ENCODE measurements at places on chromosomes 5 and 9. TPM values are rescaled to one million over a fixed set of nuclear protein-coding genes. Genes with fewer than 3 reads are reported as not detected.

DNA sequence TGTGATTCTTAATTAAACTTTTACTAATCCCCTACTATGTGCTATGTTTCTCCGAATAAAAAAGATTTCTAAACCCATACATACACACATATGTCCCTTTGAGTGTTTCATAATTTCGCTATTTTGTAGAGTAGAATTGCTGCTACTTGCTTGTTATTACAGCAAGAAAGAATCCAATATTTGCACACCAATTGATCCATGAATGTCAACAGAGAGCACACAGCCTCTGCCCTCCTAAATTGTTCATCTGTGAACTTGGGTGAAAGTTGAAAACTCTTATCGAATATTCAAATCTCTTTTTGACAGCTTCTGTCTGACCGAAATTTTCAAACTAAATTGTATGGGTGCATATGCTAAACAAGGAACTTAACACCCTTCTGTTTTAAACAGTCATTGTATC lies 83.4 kb upstream of the RASEF start:
- no peak for DNase-seq

GRCh38 chr9:90726215-90726614 lies 75.4 kb upstream of the SYK start:
- DNase-seq = no peak

DNA sequence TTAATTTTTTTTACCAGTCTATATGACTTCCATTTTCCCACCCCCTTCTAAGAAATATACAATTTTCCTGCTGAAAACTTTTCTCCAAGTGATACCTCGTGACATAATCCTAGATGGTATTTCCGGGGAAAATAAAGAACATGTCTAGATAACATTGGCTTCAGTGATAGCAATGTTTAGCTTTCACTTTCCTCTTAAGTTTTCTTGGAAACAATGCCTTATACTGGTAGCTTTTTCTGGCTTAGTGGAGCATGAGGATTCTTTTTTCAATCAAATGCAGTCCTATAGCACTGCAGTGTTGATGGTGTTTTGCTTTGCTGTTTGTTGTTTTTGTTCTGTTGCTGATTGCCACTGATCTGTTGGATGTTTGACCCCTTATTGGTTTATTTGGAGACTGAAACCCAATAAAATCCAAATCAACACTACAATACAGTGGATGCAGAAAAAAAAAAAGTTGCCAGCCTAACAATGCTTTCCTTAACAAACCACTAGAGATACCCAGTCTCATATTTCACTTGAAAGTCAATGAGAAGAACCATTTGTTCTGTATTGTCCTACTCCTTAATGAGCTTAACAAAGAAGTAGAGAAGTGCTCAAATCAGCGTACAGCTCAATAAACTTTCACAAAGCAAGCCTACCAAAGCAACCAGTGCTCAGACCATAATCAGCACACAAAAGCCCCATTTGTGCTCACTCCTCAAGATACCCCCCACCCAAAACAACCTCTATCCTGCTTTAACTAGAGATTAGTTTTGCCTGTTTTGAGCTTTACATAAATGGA lies 74.2 kb upstream of the GRAMD2B start:
- no peak for DNase-seq

DNA sequence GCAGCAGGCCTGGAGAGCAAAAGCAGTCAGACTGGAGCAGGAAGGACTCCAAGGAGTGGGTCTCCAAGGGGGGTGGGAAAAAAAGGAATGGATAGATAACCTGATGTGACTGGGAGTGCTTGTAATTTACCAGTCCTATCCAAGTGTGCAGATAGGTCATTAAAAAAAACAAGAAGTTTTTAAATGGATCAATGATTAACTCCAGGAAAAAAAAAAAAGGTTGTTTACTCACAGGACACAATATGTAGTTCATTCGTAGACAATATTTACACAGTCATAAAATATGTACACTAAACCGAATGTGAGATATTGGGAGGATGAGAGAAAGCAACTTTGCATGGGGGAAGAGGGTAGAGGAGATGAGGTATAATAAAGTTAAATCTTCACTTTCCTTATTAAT lies 20.4 kb downstream of the ZBTB5 start:
- no peak for DNase-seq

DNA sequence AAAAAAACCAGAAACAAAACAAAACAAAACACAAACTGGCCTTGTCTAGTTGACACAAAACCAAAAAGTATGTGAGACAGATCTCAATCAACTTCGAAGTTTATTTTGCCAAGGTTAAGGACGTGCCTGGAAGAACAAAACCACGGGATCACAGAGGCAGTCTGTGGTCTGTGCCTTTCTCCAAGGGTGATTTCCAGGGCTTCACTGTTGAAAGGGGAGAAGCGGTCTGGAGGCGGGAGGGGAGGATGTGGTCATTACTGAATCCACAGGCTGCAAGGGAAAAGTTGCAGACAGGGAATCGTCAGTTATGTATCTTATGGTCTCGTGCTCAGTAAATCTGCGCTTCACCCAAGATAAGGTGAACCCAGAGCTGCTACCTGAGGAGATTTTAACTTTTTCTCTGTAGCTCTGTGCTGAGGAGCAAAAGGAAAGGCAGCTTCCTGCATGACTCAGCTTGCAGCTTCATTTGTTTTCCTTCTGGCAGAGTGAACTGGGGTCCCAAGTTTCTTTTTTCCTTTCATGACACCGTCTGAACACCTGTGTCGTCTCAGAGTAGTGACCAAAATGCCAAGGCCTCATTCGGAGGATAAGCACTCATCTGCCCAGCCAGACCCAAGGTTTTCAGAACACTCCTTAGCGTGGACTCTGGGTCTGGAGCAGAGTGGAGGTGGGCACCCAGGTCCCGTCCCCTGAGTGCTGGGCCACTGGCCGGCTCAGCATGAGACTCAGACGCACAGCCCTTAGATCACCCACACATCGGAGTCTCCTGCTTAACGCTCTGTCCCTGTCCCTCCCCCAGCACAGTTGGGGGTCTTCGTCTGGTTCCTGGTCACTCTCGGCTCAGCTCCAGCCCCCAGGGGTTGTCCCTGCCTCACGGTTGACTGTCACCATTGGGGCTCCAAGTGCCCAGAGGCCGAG lies 25.9 kb downstream of the ROPN1L start:
- no peak for DNase-seq

The SH3TC2 gene
- not detected for total RNA-seq

The LIX1 gene
- total RNA-seq = not detected

DNA sequence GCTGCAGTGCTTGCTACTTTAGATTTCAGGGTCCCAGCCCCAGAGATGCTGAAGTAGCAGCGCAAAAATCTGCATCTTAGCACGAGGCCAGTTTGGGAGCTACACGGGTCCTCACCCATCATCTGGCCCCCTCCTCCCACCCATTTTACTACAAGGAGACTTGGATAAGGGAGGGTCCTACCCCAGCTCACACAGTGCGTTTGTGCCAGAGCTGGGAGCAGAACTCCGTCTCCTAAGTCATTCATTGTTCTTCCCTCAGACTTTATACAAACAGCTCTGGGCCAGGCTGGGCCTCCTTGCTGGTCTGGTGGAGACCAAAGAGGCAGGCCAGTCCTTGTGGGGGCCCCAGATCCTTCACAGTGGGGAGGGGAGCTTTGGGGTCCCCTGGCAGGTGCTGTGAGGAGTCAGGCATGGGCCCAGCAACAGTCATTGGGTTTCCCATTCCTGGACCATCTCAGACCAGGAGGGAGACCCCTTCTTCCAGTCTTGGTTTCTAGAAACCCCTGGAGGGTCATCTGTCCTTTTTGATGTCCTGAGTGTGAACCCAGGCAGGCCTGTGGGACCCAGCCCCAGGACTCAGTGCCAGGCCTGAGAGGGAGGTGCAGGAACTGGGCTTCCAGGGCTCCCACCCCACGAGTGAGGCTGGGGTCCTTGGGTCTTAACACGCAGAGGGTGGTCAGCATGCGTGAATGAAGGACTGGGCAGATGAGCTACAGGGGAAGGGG lies 2.3 kb upstream of the IL17B start:
- DNase-seq = no peak

DNA sequence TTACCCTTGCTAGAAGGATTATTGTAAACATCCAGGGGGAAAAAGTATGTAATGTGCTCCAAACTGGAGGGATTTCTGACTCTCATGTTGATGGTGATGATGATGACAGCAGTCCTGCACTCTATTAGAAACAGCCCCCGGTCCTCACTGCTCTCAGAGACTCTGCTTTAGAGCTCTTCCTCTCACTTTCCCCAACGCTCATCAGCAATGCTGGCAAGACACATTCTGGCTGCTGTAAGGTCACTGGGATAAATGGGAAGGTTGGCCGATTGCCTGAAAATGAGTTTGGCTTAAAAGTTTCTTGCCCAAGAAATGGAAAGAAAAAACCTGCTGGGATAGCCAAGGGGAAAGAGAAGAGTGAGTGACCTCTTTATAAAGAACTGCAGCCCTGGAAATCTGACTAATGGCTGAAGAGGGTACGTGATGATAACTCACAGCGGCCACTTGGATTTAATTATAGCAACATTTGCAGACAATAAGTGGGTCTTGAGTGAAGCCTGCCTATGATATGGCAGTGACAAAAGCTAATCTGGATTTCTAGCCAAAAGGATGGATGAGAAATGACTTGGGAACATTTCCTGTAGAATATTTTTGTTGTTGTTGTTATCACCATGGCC lies 235.8 kb downstream of the TMEM38B start:
- no peak for DNase-seq

DNA sequence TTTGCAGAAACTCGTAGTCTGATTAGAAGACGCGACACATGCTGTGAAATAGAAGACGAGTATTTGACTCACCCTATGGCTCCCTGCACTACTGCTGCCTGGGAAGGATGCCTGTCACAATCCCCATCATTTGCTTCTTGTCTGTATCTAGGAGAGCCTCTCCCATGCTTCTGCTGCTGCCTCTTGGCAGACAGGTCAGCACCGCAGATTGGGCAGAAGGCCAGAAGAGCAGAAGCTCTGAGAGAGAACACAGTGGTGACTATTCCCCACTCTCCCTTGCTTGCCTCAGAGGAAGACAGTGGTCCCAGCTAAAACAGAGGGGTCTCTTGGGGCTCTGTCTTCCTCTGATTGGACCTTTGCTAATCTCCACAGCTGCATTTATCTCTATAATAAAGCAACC lies 84.0 kb upstream of the SMIM32 start:
- DNase-seq = no peak

The SLC2A6 gene
- 4.9 TPM for total RNA-seq

- no peak for DNase-seq
These were observed 128.7 kb upstream of the OTULINL start for GRCh38 chr5:14452685-14453454.

DNA sequence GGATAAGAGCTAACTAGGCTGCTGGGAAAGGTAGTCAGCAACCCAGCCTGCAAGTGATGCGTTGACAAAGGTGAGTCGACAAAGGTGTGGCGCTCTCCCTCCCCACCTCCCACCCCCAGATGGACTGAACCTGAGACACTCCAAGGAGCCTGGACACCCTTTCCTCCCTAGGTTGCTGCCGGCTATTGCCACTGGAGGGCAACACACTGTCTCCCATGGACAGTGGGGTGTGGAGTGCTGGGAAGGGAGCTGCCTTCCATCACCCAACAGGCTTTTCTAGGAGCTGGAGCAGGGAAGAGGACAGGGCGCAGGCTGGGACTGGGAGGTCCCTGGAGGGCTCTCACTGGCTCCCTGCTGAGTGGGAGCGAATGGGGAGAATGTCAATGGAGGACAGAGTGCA lies 75.4 kb upstream of the ARAP3 start:
- no peak for DNase-seq

DNA sequence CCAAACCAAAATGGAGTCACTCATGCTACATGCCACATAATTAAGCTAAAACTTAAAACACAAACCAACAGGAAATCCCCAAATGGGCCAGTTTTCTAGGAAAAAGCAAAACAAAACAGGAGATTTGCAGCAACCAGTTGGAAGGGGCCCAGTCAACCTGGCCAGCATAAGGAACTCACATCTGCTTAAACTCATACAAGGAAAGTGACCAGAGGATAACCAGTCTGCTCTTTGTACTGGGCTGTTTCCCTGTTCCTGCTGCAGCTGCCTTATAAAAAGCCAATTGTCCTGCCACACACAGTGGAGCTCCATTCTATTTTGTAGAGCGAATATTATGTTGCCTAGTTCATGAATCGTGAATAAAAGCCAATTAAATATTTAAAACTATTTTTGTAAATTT lies 29.5 kb upstream of the PTPDC1 start:
- DNase-seq = no peak

- DNase-seq = no peak
These were observed 98.7 kb downstream of the SLC28A3 start for GRCh38 chr9:84241817-84242373.

DNA sequence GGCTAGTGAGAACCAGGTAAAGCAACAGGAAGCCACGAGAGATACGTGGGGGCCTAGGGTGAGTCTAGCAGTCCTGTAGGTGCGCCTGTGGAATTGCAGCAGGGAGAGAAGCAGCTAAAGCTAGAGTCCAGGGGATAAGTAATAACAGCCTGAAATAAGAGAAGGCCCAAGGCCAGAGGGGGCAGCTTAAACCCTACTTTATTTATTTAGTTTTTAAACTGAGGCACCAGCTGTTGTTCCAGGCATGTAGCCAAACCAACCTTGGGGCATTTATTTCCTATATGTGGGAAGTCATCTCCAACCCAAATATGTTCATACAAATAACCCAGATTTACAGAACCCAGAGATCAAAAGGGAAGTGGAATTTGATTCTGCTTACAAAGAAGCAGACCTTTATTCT lies 93.5 kb downstream of the GLDC start:
- no peak for DNase-seq

The ENHO gene
- not detected for total RNA-seq

The FOXD4 gene
- 0.10 TPM for total RNA-seq

DNA sequence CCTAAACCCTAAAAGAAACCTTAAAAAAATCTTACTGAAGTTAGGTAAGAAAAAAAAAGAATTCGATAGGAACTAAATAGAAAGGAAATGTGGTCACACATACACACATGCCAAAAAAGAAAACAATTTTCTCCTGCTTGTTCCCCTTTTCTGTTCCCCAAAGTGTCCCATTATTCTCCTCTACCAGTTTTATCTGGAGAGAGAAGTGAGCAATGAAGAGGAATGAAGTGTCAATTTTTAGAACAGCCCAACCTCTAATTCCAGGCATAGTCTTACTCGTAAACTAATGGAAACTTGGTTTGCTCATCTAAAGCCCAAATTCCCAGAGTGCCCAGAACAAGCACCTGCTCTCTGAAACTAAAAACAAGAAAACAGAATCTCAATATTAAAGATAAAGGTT lies 26.1 kb downstream of the AP3B1 start:
- no peak for DNase-seq

The FBP2 gene
- not detected for total RNA-seq
